Stimulated activated CD4-positive, alpha-beta T cell treated with anti-CD3 and anti-CD28 coated beads, TNF-alpha, amount 100 ng/mL, for 1 hour (primary cell): ENCODE measurements at places on chromosomes 12 and 14.

DNA sequence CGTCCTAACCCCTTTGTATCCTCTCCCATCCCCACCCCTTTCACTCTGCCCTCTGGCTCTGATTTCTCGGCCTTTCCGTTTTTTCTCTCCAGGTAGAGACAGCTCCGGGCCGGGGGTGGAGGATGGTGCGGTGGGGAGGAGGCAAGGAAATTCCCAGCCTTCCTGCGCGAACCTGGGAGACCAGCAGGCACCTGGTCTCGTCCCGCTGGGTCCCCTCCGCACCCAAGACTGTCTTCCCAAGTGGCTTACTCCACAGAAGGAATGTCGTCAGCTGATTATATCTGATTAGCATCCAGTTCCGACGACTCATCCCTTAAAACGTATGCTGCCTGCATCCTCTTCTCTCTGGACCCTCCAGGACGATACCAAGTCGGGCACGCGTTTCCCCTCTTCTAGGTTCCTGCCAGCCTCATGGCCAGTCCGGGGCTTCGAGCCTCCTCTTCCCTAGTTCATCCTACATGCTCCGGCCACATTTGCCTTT, 42.2 kb upstream of the CAPRIN2 start:
- no peak for DNase-seq

DNA sequence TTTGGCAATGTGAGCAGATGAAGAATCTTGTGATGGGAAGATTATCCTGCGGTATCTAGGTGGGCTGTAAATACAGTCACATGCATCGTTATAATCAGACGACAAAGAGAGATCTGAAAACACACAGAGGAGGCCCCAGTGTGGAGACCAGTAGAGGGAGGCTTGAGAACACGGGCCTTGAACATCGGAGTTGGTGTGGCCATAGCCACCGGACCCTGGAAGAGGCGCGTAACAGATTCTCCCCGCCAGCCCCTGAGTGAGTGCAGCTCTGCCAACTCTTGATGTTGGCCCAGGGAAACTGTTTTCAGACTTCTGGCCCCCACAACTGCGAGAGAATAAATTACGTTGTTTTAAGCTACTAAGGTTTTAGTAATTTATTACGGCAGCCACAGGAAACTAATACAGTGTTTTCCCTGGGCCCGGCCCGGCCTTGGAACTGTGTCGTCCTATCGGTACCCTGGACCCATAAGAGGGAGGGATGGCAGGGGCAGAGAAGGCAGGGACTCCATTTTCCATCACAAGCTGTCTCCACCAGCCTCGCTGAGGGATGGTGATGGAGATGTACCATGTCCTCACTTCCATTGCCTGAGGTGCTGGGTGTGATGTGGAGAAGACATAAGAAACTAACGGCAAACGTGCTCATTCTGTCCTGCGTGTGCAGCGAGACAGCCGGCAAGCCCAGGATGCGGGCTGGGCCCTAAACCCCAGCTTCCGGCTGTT, 91.6 kb downstream of the NTF3 start:
- no peak for DNase-seq

GRCh38 chr14:103384450-103385151, 614 bp upstream of the MARK3 start:
- peak; percentile 1 for DNase-seq

DNA sequence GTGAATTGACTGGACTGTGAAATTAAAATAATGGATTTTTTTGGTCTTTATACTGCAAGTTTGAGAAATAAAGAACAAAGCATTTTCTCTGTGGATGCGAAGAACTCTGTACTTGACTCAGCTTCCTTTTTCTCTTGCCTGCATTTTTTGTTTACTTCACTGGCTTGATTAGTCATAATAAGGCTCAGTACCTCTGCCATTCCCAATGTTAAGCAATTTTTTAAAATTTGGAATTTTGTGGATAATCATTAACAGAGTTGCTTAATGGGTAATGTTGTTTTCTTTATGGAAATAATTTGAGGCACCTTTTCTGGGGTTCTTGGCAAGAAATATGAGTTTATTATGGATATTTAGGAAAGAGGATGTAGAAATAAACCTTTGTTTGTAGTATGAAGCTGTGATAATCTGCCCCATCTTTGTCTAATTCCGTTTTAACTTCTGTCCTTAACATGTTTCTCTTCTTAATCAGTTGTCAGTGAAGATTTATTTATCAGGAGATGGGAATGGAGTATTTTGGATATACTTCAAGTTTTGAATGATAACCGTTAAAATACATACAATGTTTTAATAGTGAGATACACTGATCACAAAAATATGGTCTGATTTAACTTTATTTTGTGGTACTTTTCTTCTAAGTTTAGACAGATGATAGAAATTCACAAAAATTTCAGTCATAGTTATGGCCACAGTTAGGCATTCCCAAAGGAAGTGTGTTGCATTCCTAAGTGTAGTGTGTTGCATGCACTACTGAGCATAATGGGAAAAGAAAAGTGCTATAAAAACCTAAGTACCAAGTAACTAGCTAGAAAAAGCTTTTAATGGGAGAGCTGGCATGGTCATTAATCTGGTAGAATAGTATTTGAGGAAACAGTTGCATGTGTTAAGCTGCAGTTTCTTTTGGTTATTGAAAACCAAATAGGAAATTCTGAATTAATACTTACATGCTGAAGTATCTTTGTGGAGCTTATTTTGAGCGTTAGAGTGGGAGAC, 27.7 kb downstream of the WNK1 start:
- no peak for DNase-seq

DNA sequence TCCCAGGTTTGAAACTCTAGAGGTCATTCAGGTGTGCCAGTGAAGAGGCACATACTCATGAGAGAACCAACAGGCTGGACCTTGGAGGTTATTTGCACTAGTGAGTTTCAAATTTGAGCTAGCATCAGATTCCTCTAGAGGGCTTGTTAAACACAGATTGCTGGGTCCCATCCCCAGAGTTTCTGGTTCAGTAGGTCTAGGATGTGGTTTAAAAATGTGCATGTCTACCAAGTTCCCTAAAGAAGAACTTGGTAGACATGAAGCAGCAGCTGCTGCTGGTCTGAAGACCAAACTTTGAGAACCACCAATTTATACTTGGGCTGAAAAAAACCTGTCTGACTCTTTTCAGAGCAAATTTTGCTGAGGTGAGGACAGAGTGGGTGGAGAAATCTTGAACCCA, 61.7 kb downstream of the SUSD6 start:
- no peak for DNase-seq

GRCh38 chr14:95784137-95784536, 70.2 kb upstream of the TCL1A start:
- no peak for DNase-seq

GRCh38 chr14:88931321-88932110, 107.1 kb downstream of the TTC8 start:
- no peak for DNase-seq

- no peak for DNase-seq
These were observed 169.2 kb downstream of the PIK3C2G start for GRCh38 chr12:18430425-18431048.

- no peak for DNase-seq
These were observed 155.0 kb downstream of the GCH1 start for GRCh38 chr14:54747616-54748015.

DNA sequence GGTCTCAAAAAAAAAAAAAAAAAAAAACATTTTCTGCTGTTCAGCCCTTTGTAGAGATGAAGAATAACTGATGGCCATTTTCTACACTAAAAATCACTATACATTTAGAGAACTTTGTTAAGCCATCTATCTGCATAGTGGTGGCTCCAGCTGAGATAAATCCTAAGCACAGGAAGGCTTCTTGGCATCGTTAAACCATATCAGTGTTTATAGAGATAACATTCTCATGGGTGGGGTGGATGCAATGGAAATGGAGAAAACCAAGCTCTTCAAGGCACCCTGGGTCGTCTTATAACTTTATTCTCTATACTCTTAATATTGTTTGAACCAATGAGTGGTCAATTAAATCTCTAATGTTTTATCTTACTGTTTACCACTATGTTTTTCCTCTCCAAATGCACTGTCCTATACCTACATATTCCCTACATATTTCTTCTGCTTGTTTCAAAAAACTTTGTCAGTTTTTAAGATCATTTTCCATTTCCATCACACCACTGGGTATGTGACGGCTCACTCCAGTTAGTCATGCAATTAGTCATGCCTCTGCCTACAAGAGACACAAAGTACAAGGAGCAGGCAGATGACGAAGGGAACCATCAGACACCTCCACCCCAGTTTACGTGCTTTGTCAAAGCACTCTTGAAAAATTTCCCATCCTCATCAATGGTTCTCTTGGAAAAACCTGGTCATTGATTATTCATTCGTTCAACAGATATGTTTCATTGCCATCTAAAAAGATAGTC, 119.3 kb upstream of the OVCH1 start:
- DNase-seq: no peak

DNA sequence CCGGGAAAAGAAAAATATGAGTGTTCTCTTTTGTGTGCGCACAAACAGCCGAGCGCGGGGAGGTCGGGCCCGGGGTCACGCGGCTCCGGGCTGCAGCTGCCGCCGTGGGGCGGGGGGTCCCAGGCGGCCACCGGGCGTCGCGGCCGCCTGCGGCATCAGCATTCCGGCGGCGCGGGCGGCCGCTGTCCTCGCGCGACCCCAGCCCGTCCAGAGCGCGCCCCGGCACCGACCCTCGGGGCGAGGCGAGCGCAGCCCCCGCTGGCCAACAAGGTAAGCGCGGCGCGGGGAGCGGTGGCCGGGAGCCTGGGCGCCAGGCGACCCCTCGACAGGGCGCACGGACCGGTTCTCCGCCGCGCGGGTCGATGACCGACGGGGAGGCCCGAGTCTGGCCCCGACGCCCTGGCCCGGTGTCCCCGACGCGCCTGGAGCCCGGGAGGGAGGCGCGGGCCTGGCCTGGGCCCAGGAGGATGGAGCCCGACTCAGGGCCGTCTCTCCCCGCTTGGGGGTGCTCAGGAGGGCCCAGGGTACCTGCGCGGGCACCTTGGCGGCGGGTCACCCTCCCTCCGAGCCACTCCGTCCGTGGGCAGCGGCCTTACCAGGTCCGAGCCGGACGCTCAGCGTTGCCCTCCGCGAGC, 103.9 kb upstream of the DIO3 start:
- DNase-seq: no peak

DNA sequence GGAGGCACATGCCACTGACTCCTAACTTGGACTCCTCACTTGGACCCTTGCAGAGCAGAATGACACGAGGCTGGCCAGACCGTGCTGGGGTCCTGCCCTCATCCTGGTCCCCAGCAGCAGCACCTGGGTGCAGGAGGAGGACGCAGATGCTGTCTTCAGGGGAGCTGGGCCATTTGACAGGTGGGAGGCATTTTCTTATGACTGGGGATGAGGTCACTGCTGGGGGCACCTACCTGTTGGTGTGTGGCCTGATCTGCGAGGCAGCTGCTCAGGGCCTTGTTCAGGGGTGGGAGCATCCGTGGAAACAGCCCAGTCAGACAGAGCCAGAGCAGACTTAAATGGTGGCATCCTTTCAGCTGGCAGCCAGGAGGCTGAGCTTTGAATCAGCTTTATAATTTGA, 57.3 kb downstream of the CACNA1C start:
- DNase-seq: no peak

DNA sequence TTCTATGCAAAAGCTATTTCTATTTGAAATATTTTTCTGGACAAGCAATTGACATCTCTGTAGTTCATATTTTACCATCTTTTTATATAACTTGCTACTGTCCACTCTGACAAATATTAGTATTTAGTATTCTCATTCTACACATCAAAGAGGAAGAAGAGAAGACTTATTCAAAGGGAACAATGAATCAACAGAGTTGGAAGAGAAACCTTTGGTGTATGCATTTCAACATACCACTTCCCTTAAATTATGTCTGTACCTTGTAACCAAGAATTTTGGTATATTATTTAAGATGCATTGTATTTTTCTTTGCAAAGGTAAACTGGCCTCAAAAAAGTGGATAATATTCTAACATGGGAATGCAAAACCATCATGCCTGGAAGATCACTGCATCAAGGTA, 72.1 kb upstream of the DUSP6 start:
- no peak for DNase-seq

DNA sequence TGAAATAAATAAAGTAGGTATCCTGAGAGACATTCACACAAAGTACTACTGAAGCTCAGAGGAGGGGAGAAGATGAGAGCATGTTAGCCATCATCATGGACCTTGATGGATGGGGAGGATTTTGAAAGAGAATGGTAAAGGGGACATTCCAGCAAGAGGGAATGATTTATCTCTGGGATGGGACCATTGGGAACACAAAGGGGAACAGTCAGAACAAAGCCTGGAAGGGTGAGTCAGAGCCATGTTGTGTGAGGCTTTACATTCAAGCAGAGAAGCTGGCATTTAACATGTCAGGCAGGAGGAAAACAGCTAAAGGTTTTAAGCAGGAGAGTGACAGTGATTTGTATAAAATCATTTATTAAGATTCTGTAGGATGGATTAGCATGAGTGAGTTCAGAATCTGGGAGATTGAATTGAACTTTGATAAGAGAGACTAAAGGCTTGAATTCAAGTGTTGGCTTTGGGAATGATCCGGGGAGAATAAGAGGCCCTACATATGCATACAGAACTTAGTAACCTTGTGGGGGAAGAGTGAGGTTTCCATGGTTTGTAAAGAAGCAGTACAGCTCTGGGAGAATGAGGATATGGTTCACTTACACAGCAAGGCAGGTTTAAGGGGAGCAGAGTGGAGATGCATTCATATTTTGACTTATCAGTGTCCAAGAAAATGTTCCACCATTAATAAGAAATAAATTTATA, 174.4 kb downstream of the SYT10 start:
- DNase-seq: no peak

GRCh38 chr14:61435563-61436337, 114.4 kb downstream of the PRKCH start:
- no peak for DNase-seq

DNA sequence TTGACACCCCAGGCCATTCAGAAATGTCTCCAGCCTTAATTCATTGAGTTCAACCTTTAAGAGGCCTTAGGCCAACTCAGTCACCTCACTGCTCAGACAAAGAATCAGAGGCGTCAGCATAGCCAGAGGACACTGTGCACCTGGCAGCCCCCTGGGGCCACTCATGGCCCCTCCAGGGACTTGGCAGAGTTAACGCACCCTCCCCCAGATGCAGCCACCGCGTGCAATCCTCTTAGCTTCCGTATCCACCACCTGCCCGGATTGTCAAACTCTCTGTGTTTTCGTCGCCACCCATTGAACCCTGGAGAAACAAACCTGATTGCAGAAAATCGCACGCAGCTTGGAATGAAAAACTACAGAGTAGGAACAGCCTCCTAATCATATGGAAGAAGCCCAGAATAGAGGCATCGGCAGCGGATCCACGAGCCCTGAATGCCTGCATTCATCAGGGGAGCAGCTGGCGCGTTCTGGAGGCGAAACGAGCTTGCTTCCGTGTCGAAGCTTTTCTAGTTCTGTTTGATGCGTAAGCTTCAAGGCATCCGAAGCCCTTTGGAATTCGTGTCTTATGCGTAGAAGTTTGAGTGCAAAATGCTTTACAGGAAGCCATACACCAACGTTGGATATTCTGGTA, 22.4 kb downstream of the BRI3BP start:
- no peak for DNase-seq

- no peak for DNase-seq
These were observed 85.6 kb downstream of the MSRB3 start for GRCh38 chr12:65364046-65364445.

- DNase-seq: no peak
These were observed 1176.7 kb upstream of the SEL1L start for GRCh38 chr14:82710267-82710841.
